ENCODE measurements at places on chromosomes 7 and 10.

DNA sequence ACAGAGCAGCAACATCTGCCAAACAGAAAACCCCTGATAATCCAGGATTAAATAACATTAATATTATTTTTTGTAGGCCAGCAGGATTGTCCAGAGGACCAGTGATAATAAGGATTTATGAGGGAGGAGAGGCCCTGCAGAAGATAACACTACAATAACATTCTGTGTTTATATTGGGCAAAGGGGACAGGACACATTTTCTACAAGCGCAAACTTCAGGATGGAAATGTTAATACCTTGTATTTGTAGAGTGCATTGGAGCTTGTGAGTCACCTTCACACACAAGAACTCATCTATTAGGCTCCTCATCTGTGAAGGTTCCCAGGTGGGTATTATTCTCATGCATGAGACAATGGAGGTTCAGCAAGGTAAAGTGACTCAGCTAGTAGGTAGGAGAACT lies 51.0 kb downstream of the BAMBI start:
- no peak for DNase-seq

GRCh38 chr7:135670179-135670578 lies 7.9 kb downstream of the STMP1 start:
- no peak for DNase-seq

- DNase-seq = no peak
Measured at GRCh38 chr10:3400348-3400747, 227.8 kb upstream of the PITRM1 start.

- no peak for DNase-seq
Measured at GRCh38 chr10:23199768-23200511, 7.8 kb downstream of the PTF1A start.

DNA sequence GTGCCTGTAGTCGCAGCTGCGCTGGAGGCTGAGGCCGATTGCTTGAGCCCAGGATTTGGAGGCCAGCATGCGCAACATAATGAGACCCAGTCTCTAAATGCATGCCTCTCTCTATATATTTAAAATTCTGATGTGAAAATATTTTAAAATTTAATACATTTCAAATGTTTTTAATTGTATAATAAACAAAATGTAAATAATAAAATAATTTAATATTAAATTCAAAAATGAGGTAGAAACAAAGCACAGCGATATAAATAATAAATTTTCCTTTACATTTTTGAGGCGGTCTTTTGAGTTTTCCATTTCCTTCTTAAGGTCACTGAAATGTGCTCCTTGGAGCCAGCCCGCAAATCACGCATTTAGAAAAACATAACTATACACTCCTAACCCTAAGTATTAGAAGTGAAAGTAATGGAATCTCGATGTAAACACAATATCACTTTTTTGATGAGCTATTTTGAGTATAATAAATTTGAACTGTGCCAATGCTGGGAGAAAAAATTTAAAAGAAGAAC lies 523 bp upstream of the CDK1 start:
- no peak for DNase-seq

GRCh38 chr7:106597751-106598546 lies 63.0 kb downstream of the CCDC71L start:
- DNase-seq = no peak

DNA sequence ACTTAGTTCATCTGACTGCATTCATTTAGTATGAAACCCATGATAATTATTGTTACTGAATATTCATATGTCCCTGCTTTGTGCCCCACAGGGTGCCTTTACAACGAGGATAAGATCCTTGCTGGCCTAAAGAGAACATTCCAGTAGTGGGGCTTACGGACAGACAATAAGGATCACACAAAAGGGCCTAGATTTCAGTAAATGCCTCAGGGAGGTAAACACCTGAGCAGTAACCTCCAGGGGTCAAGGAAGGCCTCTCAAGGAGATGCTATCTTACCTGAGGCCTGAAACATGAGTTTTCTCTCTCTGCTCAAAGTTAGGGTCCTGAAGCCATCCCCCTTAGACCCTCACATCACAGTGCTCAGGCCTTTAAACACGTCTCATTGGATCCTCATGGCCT lies 228.7 kb downstream of the TCF7L2 start:
- DNase-seq = no peak

GRCh38 chr7:84744385-84744784 lies 442.5 kb downstream of the SEMA3D start:
- no peak for DNase-seq
